ENCODE measurements at places on chromosomes 5 and 9.

DNA sequence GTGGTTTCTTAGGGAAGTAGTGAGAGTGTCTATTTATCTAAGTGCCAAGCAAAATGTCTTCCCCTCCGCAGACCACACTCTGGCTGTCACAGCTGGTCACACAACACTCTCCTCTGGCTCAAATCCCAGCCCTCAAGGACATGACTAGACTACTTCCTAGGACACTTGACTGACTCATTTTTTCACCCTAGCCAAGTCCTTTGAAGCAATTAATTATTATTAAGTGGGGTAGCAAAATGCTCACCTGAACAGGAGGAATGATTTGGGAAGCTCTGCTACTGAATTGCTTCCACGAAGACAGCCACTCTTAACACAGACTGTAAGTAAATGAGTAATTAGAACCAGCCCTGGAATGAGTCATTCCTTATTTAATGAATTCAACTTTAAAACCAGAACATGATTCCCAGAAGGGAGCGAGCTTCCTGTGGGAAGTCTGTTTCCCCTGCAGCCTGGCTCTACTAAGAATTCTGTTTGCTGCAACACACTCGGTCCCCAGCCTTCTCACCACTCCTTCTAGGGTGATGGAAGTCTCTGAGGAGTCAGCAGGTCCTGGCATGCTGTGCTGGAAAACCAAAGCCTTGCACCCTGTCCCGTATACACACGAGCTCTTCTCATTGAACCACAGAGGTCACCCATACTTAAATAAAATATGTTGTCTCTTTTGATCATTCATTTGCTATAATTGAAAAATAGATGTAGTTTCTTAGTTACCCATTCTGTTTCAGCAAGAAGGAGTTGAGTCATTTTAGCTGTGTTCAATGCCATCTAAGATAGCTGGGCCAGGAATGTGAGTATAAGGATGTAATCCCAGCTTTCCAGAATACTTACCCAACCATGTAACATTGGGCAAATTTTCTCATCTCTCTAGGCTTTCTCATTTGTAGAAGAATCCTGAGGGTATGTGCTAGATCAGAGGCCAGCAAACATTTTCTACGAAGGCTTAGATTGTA is 218.6 kb upstream of the RASEF start:
- peak; percentile 18 for DNase-seq

GRCh38 chr9:70535546-70536323 is 121.3 kb upstream of the KLF9 start:
- DNase-seq = no peak

GRCh38 chr9:546797-547223 is 294.7 kb upstream of the DMRT1 start:
- DNase-seq = peak; percentile 17

- no peak for DNase-seq
These were observed 324.4 kb upstream of the MPDZ start for GRCh38 chr9:13603921-13604320.

GRCh38 chr5:66273121-66273520 is 129.0 kb downstream of the SREK1 start:
- no peak for DNase-seq

GRCh38 chr9:134208981-134209725 is 44.8 kb upstream of the RNU6ATAC start:
- DNase-seq = no peak

GRCh38 chr5:168413062-168413461 is 73.2 kb upstream of the RARS1 start:
- DNase-seq = no peak

DNA sequence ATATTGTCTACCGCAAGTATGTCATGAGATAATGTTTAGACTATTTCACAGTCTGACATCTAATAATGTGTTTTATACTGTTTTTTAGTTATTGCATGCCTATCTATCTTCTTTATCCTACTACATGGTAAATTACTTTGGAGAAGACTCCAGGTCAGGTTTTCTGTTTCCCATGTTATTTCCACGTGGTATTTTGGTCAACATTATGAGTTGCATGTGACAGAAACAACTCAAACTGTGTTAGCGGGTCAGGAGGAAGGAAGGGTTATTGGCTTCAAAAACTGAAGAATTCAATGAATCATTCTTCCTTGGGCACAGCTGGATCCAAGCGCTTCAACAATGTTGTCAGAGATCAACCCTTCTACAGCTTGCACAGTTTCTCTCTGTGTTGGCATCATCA is 252.1 kb upstream of the CCNG1 start:
- no peak for DNase-seq

GRCh38 chr9:113614843-113615648 is 151.5 kb downstream of the RGS3 start:
- DNase-seq = no peak

- DNase-seq = no peak
These were observed 237.5 kb upstream of the ADRA1B start for GRCh38 chr5:159678657-159679392.

DNA sequence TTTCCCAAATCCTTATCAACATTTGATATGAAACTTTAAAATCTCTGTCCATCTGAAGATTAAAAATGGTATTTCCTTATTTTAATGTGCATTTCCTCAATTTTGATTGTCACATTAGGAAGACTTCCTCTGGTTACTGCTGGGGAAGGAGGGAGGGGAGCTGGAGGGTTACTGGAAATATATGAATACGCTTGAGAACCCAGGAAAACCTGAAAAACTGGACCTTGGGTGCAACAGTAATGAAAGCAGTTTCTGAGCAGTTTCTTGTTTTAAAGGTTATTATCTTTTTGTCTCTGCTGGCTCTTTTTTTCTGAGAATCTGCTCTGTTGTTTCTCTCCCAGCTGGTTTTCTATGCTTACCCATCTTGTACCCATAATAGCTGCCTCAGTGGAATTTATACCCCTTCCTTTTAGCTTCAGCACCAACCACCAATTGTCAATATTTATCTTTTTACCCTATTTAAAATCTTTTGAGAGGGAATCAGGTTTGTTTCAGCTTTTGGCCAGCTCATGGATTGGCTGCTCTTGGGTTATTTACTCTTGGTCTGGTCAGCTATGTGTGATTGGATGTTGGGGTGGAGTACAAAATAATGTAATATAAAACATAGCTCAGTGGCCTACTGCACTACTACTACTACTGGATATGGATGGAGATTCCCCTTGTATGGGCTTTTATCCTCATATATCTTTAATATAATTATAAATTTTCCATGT is 67.4 kb downstream of the UNC13B start:
- no peak for DNase-seq

- DNase-seq = no peak
These were observed 26.7 kb downstream of the POLR1E start for GRCh38 chr9:37512437-37512836.

DNA sequence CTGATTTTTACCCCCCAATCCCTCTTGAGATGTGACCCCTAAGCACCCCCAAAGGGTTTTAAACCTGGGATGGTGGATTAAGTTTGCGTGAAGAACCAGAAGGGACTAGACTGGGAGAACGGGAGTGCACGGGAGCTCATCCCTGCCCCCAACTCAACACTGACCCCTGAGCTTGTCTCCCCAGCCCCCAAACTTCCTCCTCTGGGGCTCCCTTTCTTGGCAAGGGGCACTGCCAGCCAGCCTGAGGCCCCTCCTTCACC is 5.0 kb upstream of the SET start:
- no peak for DNase-seq

GRCh38 chr5:951940-952596 is 56.5 kb upstream of the NKD2 start:
- DNase-seq = no peak

DNA sequence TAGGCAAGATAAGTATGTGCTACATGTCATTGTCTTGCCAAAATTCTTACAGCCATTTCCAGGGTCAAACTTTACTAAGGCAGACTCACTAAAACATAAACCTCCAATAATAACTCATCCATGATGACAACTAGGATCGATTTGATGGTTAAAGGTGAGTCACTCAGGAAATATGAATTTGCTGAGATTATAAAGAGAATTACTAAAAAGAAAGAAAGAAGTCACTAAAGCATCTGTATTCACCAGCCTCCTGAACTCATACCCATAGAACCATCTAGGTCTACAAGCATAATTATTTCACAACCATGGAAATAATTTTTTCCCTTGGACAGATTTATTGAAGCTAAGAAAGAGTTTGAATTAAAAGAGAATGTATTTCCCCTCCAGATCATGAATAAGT is 258.6 kb downstream of the TLE1 start:
- DNase-seq = no peak

DNA sequence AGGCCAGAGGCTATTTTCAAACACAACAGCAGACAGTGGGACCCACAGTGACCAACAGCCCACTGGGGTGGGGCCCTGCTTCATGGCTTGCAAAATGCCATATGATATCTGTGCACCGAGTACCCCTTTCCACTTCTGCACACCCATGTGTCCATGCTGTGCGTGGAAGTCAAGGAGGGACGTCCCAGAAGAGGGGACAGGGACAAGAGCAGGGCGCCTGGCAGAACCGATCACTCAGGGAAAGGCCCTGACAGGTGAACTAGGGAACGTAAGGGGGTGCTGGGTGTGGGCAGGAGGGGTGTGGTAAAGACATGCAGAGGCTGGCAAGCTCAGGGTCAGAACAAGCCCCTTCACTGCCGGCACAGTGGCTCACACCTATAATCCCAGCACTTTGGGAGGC is 7.6 kb upstream of the TTLL11 start:
- DNase-seq = no peak

GRCh38 chr5:152701305-152701949 is 296.3 kb upstream of the NMUR2 start:
- no peak for DNase-seq

GRCh38 chr9:124458441-124458840 is 8.2 kb downstream of the ADGRD2 start:
- DNase-seq = no peak

DNA sequence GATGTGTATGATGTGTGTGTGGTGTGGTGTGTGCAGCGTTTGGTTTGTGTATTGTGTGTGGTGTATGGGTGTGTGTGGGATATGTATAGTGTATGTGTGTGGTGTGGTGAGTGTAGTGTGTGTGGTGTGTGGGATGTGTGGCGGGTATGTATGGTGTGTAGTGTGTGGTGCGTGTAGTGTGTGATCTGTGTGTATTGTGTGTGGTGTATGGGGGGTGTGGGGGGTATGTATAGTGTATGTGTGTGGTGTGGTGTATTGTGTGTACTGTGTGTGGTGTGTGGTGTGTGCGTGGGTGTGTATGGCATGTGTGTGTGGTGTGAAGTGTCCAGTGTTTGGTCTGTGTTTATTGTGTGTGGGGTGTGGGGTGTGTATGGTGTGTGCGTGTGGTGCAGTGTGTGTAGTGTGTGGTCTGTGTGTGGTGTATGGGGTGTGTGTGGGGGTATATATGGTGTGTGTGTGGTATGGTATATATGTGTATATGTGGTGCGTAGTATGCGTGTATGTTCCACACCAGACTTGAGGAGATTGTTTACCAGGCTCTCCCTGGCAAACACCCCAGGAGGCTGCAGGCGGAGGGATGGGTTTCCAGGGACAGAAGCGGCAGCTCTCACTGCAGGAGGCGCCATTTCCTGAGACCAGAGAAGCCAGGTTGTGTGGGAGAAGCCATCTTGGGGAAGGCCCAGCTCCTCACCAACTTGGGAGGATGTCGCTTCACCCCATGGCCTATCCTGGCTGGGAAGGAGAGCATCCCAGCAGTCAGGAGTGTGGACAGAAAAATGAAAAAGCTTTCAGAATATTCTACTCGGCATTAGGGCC is 138.1 kb downstream of the NXNL2 start:
- DNase-seq = no peak

DNA sequence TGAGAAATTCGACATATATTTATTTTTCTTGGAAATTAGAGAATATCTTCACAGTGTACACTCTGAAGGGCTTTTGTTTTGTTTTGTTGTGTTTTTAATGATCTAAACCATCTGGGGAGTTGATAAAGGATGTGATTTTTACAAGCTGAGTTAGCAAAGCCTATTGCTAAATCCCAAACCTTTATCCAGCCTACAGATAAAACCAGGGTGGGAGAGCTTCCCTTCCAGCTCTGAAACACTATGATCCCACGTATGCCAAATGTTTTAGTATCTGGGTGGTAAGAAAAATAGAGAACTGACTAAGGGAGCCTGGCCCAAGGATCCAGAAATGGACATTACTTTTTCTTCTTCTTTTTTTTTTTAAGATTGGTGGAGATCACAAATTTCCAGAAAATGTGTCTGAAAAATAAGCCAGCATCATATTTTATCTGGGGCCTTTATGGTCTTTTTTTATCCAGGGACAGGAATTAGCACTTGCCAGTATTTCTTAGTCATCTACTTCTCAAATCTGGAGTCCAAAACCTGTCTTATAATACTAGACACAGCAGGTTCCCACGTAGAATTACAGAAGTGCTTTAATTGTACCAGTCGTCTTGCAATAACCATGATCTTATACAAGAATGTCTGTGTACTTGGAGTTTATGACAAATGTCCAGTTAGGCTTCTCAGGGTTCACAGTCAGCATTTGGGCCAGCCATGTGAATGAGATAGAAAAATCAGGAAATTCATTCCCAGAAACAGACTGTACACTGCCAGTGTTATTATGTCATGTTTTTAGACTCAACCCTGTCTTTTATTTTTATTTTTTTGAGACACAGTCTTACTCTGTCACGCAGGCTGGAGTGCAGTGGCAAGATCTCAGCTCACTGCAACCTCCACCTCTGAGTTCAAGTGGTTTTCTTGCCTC is 290.8 kb upstream of the MPDZ start:
- no peak for DNase-seq

DNA sequence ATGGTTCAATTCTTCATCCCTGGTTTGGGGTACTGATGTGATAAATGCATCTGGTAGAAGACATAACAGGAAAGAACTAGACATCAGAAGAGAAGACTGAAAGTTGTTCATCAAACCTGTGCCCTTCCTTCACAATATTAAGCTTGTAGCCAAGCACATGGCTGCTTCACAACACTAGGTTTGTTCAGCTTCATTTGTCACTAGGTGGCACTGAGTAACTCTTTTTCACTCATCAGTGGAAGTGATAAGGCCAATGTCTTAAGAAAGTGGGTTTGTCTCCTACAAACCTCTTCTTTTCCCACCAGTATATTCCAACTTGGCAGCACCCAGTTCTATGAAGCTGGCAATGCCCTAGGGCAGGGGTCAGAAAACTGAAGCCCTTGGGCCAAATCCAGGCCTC is 26.9 kb downstream of the ZNF484 start:
- DNase-seq = peak; percentile 10

DNA sequence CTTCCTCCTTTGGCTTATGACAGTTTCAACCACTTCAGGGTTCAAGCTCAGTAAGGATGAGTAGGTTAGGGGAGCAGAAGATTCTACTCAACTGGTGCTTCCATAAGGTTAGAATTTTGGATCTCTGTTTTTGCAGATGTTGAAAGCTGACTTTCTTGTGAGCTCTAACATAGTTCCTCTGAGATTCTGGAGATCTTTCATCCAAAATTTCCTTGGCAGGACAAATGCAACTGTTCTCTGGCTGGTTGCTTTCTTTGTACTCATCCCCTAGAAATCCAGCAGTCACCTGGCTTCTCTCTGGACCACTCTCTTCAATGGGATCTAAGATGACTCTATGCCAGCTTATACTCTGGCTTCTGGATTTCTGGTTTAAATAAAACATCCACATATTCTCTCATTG is 189.6 kb downstream of the ESM1 start:
- no peak for DNase-seq

DNA sequence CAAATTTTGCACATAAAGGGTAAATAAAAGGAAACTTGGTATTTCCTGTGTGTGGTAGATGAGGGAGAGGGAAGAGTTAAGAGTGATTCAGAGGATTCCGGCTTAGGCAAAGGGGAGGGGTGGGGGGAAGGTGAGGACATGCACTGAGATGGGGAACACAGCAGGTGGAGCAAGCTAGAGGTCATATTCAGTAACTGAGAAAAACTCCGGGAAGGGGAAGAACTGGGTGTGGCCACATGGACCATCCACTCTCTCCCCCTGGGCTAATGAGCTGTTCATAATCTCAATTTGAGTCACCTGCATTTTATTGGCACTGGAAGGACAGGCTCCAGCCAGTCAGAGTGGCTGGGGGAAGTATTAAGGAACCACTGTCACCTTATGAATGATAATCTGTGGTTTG is 45.1 kb upstream of the UGCG start:
- DNase-seq = no peak
